ENCODE measurements at places on chromosomes 13 and 19.

- no peak for DNase-seq
These were observed 80.5 kb upstream of the VSTM2B start for GRCh38 chr19:29445246-29445645.

- no peak for DNase-seq
These were observed 359.4 kb downstream of the ZNF536 start for GRCh38 chr19:30731591-30731990.

- no peak for DNase-seq
These were observed 17.2 kb upstream of the TIMM50 start for GRCh38 chr19:39463403-39463802.

DNA sequence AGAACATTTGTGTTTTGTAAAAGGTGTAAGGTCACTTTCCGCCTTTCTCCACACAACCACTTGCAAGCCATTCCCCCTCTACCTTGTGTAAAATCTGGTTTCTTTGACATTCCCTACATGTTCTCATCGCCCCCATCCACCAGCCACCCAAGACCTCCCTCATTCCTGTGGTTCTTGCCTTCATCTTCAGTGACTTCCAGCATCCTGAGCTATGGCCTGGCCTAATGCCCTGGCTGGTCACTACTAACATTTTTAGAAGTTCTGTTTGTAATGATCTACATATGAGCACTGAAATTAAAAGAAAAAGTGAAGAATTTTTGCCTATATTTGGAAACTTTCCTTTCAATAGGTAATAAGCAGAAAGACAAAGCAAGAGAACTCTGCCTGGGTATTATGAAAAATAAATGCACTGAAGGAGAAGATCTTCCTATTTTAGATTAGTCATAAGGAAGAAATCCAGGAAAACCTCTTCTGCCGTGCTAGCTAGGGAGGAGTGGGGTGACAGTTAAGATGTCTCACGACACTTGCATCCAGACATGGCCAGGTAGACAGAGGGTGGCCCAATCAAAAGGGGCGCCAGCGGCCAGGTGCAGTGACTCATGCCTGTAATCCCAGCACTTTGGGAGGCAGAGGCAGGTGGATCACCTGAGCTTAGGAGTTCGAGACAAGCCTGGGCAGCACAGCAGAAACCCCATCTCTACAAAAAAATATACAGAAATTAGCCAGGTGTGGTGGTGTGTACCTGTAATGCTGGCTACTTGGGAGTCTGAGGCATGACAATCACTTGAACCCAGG is 28.1 kb upstream of the MPHOSPH8 start:
- DNase-seq = no peak

DNA sequence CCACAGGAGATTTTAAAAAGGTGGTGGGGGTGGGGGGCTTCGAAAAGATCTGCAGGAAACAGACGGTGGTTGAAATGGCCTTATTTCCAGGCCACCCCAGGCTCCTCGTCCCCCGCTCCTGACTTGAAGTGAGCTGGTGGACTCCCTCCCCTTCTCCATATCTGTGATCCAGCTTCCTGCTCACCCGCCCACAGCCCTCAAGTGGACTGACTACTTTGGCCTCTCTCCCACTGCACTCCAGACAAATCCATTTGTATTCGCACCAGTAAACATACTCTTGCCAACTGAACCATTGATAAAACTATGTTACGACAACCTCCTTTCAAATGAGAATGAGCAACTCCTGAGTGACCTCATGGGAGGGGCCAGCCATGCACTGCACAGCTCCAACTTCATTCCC is 259.5 kb downstream of the COL4A1 start:
- no peak for DNase-seq

DNA sequence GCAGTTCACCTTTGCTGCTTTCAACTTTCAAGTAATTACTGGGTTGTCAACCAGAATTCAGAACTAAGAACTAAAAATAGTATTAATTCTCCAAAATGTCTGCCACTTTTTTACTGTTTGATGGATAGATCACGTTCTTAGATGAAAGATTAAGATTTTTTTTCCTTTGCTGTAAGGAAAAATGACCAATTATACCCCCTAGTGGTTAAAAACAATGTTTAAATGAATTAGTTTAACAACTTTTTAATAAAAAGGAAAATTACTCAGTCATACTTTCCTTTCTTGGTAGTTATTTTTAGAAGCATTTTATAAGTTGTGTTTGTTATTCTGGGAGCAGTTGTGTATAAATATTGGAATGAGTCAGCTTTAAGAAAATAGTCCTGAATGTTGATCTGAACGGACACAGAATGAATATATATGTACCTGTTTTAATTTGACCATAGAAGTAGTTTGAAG is 4.6 kb downstream of the TM9SF2 start:
- DNase-seq = no peak

GRCh38 chr13:113562085-113562749 is 22.3 kb upstream of the TFDP1 start:
- DNase-seq = peak; percentile 68

- DNase-seq = no peak
These were observed 1.6 kb downstream of the LSM7 start for GRCh38 chr19:2326699-2327360.

GRCh38 chr19:39246951-39247669 is 1.5 kb downstream of the IFNL4 start:
- DNase-seq = no peak

DNA sequence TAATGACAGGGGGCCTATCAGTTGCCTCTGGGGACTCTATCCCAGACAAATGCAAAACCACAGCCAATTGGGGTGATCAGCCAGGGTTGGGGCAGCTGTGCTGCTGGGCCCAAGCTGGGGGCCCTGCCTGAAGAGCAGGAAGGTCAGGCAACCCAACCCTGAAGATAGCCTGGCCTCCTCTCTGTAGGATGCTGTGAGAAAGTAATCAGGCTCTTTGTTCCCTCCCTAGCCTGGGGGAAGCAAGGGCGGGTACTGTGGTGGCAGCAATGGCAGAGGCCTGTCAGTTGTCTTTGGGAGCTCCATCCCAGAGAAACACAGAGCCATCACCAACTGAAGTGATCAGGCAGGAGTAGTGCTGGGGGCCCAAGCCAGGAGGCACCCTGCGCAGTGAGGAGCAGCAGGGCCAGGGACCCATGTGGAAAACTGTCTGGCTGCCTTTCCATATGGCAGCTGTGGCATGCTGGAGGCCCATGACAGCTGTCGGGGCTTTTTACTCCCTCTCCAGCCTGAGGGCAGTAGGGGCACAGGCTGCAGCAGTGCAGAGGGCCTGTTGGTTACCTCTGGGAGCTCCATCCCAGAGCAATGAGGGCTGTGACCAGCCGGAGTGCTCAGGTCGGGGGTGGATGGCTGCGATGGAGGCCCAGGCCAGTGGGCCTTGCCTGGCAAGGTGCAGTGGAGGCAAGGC is 73.6 kb upstream of the ATP12A start:
- DNase-seq = no peak

DNA sequence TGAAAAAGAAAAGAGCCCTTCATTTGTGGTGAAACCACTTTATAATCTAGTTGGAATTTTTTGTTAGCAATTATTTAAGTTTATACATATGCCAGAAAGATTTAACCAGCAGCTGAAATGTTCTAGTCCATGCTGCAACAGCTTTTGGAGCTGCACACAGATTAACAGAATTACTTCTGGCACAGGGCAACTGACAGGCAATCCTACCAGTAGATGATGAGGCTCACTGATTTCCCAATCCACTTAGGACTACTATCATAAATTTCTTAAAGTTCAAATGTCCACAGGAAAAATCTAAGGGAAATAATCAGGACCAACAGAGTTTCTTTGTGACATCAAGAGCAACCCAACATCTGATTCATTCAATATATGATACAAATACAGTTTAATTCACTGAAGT is 78.8 kb downstream of the CRYL1 start:
- no peak for DNase-seq

GRCh38 chr19:8192221-8192820 is 16.8 kb upstream of the CERS4 start:
- no peak for DNase-seq

GRCh38 chr19:45911291-45911690 is 3.3 kb downstream of the NANOS2 start:
- no peak for DNase-seq

- no peak for DNase-seq
These were observed 2.4 kb downstream of the PTPRH start for GRCh38 chr19:55206664-55207500.

- no peak for DNase-seq
These were observed 281.4 kb downstream of the ABCC4 start for GRCh38 chr13:95019886-95020285.

DNA sequence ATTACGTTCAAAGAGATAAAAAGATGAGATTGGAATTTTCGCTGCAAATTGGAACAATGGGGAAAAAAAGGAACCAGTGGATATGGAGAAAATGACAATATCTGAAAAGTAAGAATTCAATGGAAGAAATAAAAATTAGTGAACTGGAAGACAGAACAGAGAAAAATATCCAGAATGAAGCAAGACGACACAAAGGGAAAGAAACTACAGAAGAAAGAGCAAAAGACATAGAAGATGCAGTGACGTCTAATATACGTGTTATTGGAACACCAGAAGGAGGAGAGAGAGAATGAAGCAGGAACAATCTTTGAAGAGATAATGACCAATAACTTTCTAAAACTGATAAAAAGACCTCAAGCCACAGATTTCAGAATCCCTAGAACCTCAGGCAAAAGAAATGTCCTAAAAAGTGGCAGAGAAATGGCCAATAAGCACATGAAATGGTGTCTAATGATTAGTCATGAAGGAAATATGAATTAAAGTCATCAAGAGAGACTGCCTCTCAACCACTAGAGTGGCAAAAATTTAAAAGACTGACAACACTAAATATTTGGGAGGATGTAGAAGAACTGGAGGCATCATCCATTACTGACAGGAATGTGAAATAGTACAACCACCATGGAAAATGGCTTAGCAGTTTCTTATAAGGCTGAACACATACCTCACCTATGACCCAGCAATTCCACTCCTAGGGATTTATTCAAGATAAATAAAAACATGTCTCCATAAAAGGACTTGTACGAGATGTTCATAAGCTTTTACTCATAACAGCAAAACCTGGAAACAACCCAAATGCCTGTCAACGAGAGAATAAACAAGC is 56.5 kb downstream of the GADD45B start:
- no peak for DNase-seq

DNA sequence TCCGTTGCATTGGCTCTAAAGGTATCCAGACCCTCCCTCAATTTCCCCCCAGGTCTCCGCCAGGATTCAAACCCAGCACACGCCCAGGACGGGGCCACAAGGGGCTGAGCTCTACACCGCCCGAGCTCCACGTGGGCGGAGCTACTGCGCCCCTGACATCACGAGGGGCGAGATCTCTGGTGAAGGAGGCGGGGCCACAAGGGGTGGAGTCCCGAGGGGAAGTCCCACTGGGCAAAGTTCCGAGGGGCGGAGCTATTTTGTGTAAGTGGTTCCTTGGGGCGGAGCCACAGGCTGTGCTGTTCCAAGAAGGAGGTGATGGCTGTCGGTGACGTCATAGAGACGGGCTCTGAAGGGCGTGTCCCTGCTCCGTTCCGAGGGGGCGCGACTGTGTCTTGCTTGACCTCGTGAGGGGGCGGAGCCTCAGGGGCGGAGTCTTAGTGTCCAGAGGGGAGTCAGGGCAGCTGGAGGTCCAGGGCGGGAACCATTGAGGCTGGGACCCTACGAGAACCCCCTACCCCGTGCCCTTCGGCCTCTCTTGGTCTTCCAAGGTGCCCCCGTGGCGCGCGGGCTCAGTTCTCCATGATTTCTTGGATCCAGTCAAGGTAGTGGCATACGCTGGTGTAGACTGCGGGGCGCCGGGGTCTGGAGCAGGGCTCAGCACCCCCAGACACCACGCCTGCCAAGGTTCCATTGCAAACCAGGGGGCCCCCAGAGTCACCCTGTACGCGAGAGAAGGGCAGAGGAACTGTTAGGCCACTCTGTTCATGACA is 1.3 kb upstream of the KLK8 start:
- no peak for DNase-seq

DNA sequence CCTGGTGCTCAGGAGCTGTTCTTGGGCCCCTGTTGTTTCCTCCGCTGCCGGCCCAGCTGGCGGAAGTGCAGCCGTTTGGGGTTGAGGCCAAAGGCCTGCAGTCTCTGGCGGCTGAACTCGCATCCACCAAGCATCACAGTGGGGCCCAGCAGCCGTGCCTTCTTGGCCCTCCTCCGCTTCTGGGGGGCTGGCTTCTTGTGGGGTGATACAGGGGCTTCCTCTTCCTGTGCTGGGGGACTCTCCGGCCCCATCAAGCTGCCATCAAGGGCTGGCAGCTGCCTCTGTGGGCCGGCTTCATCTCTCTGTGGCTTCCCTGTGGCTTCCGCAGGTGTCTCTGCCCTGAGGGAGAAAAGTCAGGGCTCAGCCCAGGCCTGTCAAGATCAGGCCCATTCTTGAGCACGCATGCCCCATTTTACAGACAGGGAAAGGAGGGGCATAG is 10.3 kb downstream of the ATG4D start:
- peak; percentile 79 for DNase-seq

GRCh38 chr19:56333506-56333905 is 18.9 kb upstream of the ZSCAN5A start:
- DNase-seq = no peak

DNA sequence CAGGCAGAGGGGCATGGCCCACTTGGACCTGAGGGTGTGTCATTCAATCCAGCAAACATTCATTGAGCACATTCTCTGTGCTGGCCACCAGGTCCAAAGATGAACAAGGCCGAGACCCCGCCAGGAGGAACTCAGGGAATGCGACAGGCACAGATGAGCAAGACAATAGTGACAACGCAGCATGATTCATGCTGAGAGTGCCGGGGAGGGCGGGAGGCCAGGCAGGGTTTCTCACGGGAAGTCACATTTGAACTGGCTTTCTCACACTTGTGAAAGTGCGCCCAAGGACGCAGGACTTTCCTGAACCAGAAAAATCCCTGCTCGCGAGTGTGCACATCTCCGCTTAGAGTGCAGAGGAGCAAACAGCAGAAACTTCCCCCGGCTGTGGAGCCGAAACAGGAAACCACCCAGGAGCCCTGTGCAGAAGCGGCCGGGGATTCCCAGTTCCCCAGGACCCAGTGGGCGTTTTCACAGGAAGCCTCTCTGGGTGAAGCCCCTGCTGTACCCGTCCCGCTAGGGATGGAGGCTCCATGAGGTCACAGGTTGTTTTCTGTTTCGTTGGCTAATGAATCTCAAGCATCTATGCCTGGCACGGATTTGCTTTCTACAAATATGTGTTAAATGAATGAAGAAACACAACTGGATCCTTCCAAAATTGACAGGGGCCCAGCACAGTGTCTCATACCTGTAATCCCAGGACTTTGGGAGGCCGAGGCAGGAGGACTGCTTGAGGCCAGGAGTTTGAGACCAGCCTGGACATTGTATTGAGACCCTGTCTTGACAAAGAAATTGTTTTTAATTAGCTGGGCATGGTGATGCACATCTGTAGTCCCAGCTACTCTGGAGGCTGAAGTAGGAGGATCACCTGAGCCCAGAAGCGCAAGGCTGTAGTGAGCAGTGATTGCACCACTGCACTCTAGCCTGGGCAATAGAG is 68.4 kb upstream of the TM9SF2 start:
- DNase-seq = peak; percentile 47

GRCh38 chr13:111975539-111976473 is 91.1 kb upstream of the SOX1 start:
- no peak for DNase-seq

Measured in GM12891 (cell line).